Foreskin keratinocyte (primary cell): ENCODE measurements at places on chromosomes 4 and X. TPM values are rescaled to one million over a fixed set of nuclear protein-coding genes. Genes with fewer than 3 reads are reported as not detected.

DNA sequence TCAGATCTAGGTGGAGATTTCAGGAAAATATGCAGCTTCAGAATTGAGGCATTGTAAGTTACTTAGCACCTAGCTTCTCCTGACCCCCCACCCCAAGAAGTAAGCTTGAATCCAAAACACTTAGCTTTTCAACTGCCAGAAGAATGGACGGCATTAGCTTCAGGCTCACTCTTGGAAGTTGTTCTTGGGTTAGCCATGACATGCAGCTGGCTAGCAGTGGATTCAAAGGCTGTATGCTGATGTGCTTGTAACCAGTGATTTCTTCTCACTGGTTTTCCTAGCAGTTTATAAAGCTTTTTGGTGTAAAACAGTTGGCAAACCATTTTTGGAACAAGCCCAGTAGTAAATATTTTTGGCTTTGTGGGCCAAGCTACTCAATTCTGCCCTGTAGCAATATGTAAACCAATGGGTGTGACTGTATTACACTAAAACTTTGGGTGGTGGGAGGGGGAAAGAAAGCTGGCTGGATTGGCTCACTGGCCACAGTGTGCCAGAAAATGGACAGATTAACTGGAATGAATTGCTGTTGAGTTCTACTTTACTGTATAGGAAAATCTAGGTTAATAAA, 85.6 kb downstream of the SHROOM2 start:
- DNase-seq, result no peak

- peak; percentile 9 for DNase-seq
Measured at GRCh38 chr4:189021831-189022230, 882.6 kb downstream of the TRIML1 start.

AFAP1 gene
- total RNA-seq, result 21.3 and 35.9 TPM in 2 replicates

SYN1 gene
- total RNA-seq, result 0.71 TPM in 2 replicates

- DNase-seq, result peak; percentile 72
Measured at GRCh38 chr4:41363384-41363981, 106.8 kb downstream of the UCHL1 start.

RASSF6 gene
- total RNA-seq, result 1.2 and 1.3 TPM in 2 replicates

DNA sequence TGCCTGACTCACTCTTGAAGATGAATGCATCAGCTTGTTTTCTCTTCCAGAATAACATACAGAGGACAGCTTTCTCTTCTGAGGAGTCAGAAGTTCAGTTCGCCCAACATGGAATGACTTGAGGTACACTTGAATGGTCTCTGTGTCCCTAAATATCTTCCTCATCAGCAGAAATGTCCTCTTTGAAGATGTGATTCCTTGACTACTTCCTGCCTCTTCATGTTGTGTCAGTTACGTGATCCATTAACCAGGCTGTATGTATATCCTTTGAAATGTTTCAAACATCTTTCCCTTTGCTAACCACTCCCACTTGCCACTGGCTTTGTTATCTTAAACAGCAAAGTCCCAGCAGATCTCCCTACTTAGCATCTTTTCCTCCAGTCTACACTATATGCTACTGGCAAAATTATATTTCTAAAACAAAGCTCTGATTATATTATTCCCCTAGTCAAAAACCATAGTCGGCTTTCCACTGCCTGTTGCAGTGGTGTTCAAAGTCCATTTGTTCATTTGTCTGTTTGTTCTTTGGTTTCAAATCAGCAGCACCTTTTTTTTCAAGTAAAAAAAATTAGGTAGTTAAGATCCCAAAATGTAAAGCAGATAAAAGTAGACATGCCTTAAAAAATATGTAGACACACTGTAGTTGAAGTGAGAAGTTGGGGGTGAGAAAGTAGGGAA, 82.1 kb upstream of the PAK3 start:
- DNase-seq, result no peak

DNA sequence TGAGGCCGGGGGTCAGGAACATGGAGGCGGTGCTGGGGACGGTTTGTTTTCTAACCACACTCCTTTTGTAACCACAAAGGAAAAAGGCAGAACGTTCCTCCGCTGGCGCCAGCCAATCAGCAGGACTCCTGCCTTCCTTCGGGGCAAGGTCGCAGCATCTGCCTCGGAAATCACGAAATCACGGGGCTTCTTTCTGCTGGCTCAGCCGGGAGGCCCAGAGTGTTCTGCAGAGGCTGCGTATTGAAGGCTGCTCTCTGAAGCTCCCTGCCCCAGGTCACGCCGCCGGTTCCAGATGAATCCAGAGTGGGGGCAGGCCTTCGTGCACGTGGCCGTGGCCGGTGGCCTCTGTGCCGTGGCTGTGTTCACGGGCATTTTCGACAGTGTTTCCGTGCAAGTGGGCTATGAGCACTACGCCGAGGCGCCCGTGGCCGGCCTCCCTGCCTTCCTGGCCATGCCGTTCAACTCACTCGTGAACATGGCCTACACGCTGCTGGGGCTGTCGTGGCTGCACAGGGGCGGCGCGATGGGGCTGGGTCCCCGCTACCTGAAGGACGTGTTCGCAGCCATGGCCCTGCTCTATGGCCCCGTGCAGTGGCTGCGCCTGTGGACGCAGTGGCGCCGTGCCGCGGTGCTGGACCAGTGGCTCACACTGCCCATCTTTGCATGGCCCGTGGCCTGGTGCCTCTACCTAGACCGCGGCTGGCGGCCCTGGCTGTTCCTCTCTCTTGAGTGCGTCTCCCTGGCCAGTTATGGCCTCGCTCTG, 9.4 kb downstream of the TMEM187 start:
- DNase-seq, result no peak

- DNase-seq, result no peak
Measured at GRCh38 chr4:6463311-6464289, 8.8 kb downstream of the PPP2R2C start.

CYLC1 gene
- total RNA-seq, result not detected in 2 replicates

- no peak for DNase-seq
Measured at GRCh38 chrX:18174209-18174608, 46.5 kb downstream of the BEND2 start.

MAGEA1 gene
- not detected in 2 replicates for total RNA-seq

DNA sequence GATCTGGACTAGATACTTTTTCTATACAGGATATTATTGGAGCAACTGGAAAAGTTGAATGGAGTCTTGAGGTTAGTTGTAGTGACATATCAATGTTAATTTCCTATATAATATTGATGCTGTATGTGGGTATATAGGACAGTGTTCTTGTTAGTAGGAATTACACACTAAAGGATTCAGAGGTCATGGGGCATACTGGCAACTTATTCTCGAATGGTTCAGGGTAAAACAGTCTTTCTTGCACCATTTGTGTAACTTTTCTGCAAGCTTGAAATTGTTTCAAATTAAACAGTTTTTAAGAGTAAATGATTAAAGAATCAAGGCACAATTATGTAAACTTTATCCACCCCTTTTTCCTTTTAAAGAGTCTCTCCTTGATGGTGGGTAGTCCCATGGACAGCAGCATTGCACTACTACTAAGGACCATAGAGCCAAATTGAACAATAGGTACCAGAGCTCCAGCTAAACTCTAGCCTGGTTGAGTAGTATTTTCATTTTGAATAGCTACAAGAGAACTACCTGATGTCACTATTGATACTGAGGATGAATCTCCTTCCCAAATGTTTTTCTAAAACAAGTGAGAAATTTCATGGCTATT, 70.1 kb downstream of the DMP1 start:
- DNase-seq, result no peak

GRCh38 chr4:84917086-84917821, 49.2 kb downstream of the WDFY3 start:
- DNase-seq, result no peak

WDR17 gene
- 1.1 and 1.3 TPM in 2 replicates for total RNA-seq

MCF2 gene
- 0.21 and 0.31 TPM in 2 replicates for total RNA-seq

TMEM129 gene
- total RNA-seq, result 24.3 and 26.4 TPM in 2 replicates

GRCh38 chr4:149964001-149964796, 114.0 kb upstream of the DCLK2 start:
- no peak for DNase-seq

DNA sequence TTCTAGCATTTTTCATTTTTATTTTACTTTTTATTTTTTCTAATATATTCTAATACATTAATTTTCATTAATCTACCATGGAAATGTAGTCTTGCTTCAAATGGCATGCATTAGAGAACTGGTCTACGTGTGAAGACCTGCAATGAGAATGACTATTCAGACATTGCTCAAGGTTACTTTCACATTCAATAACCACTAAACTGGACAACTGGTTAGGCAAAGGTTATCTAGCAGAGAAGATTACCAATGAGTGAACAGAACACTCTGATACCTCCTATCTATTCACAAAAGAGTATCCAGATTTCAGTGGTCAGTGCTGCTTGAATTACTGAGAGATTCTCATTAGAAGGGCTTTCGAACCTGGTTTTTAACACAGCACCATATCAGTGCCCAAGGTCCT, 58.9 kb upstream of the ARHGAP24 start:
- no peak for DNase-seq

NSD2 gene
- total RNA-seq, result 115 and 132 TPM in 2 replicates

GRCh38 chr4:27836523-27836922, 975.9 kb downstream of the STIM2 start:
- peak; percentile 63 for DNase-seq

TLL1 gene
- 1.5 and 3.5 TPM in 2 replicates for total RNA-seq

GRCh38 chrX:102604327-102604726, 5.0 kb downstream of the ARMCX5 start:
- DNase-seq, result no peak

MAP3K15 gene
- 0.07 and 0.10 TPM in 2 replicates for total RNA-seq

SMIM10L2A gene
- 0.03 and 0.14 TPM in 2 replicates for total RNA-seq

- DNase-seq, result no peak
Measured at GRCh38 chr4:139893801-139894200, 228.2 kb downstream of the MGST2 start.

DNA sequence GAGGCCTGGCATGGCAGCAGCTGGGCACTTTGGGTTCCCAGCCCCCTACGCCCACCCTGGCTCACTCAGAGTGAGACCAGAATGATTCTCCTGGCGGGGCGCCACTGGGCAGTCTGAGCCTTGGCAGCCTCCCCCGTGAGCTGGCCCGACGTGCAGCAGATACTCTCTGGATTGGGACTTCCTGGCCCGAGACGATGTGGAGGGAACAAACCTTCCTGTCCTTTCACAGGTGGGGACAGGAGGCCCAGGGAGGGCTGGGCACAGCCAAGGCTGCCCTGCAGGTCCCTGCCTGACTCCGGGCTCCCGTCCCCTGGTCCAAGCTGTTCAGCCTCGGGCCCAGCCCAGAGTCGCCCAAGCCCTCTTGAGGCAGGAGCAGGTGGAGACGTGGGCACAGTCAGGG, 17.9 kb upstream of the ADD1 start:
- no peak for DNase-seq

HPSE gene
- total RNA-seq, result 12.1 and 13.0 TPM in 2 replicates

DNA sequence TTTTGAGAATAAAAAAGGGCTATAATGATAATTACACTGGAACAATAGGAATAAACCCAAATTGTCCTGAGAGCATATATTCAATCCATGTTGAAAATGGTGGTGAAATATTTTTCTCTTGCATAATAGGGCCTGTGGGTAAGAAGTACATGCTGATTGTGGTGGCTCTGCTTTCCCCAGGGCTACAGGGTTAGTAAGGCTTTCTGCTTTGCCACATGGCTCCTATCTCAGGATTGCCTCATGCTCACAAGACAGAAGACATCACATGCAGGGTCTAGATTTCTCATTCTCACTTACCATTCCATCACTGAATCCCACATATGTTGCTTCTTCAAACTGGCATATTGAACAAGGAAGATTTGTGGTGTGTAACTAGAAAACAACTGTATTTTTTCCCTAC, 12.4 kb upstream of the VEGFC start:
- DNase-seq, result peak; percentile 39

DNA sequence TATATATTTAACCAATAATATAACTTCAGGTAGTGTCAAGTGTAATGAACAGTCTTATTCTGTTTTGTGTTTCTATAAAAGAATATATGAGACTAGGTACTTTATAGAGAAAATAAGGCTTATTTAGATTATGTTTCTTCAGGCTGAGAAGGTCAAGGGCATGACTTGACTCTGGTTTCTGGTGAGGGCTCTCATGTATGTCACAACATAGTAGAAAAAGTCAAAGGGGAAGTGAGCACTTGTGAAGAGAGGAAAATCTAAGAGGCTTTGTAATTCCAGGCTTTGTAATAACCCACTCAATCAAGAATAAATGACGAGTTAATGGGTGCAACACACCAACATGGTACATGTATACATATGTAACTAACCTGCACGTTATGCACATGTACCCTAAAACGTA, 27.6 kb downstream of the PRR32 start:
- no peak for DNase-seq

AMBN gene
- not detected in 2 replicates for total RNA-seq

- DNase-seq, result no peak
Measured at GRCh38 chrX:129786210-129786651, 6.5 kb downstream of the SASH3 start.

DNA sequence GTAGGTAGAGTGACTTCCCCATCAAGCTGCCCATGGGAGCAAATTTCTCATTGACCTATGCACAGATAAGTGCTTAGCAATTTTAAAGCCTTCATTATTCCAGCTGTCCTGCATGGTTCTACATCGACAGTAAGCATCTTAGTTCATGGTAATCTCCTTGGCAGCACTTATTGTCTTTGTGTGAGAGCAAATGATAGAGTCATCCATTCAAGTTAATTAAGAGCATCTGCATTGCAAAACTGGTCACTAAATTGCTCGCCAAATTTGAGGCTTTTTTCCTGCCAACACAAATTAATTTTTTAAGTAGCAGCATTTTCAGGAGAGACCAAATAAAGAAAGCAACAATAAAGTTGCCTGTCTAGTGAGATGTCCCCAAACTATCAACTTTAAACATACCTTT, 76.7 kb downstream of the SH3BGRL start:
- DNase-seq, result no peak

DNA sequence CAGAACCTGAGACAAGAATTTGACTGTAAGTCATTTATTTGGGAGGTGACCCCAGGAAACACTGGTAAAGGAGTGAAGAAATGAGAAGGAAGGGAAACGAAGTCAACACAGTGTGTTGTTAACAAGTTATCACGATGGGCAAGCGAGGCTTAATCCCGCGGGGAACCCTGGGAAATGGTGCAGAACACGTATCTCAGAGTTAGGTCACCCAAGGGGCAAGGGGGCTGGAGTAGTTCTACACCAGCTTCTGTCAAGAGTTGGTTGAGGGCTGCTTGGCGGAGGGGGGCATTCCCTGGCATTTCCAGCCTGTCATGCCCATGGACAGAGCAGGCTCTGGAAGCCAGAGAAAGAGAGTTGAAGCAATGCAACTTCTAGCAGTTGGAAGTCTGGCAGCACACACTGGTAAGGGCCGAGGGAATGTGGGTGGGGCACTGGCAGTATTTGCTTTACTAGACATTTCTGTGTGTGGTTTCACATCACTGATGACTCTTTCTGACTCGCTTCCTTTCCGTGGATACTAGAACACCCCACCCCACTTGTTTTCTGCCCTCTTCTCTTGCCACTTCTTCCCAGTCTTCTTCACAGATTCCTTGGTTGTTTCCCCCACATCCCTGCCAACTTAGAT, 52.2 kb upstream of the ADGRG2 start:
- DNase-seq, result peak; percentile 42

- DNase-seq, result no peak
Measured at GRCh38 chr4:1751919-1752283, 30.6 kb downstream of the TACC3 start.

MAGEA8 gene
- not detected in 2 replicates for total RNA-seq
